ENCODE measurements at places on chromosomes 2 and 18.

DNA sequence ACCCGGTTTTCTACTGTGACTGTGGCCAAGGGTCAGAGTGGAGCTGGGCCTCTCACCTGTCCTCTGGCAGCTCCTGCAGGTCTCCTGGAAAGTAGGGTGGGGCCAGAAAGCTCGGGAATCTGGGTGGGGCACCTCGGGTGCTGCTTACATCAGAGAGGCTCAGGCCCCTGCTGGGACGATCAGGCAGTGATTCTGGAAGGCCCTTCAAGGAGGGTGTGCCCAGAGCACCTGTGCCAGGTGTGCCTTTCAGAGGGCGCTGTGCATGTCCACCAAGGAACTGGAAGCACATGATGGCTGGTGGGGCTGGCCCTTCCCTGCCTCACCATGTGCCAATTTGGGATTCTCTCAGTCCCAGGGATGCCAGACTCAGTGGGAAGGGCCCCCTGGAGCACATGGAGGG, 44.0 kb downstream of the ATP6V1C2 start:
- no peak for DNase-seq

- no peak for DNase-seq
These were observed 37.6 kb downstream of the TMEM178A start for GRCh38 chr2:39703181-39703872.

GRCh38 chr2:50408936-50409335, 623.0 kb downstream of the NRXN1 start:
- no peak for DNase-seq

- no peak for DNase-seq
These were observed 559.5 kb downstream of the PIK3C3 start for GRCh38 chr18:42514512-42514911.

DNA sequence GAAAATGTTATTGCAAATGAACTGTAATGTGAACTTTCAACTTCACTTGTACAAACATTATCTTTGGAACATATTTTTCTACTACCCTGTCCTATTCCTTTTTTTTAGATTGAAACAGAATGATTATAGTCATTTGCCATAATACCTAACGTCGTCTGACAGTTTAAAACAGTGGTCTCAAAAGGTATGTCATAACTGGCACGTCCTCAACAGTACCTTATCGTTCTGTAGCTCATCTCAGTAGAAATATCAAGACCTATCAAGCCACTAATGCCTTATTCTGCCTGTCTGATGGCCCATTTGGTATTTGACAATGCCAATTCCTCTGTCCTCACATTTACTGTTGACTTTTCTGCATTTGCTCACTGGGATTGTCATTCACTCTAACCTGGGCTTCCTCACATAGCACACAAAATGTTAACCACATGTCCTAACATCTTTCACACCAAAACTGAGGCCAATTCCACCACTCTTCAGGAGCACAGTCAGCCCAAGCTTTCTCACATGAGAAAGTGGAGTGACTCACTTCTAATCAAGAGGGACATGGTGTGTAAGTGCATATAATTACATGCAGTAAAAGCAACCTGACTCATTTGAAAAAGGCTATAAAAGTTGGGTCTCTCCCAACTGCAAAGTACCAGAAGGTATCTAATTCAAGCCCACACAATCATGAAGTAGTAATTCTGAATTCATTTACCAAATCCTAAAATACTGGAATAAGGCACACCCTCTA, 34.8 kb downstream of the DNER start:
- DNase-seq = no peak

DNA sequence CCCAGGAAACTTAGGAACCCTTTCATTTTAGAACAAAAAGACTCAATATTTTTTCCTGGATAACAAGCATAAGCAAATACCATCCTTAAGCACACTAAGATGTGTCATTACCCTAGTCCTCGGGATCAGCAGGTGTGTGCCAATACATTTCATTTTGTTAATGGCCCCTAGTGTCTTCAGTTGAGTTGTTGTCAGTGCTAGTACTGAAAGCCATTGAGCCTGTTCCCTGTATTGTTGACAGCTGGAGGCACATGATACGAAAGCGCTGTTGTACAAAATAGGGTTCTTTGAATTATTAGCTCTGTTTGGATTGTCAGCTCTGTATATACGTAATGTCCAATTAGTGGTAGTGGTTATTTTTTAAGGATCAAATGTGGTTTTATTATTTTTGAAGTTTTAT, 29.5 kb downstream of the VAPA start:
- DNase-seq = no peak

DNA sequence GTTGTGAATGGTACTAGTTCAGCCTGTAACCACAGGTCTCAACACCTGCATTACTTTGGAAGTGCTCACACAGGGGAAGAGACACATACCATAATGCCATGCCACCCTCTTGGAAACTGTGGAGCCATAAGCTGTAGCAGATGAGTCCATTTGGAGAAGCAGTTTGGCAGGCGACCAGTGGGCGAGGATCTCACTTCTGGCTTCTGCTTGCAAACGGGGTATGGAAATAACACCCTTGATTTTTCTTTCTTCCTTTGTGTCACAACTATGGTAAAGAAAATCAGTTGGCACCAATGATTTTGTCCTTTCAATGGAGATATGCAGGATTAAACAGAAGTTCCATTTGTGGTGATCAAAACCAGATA, 28.6 kb downstream of the APOB start:
- no peak for DNase-seq

GRCh38 chr2:15912203-15912602, 28.1 kb upstream of the MYCN start:
- DNase-seq = no peak

GRCh38 chr2:220347626-220348025, 720.2 kb downstream of the SLC4A3 start:
- no peak for DNase-seq

GRCh38 chr2:141162314-141162713, 968.5 kb downstream of the LRP1B start:
- DNase-seq = no peak

- no peak for DNase-seq
These were observed 33.6 kb downstream of the KIDINS220 start for GRCh38 chr2:8803658-8804379.

DNA sequence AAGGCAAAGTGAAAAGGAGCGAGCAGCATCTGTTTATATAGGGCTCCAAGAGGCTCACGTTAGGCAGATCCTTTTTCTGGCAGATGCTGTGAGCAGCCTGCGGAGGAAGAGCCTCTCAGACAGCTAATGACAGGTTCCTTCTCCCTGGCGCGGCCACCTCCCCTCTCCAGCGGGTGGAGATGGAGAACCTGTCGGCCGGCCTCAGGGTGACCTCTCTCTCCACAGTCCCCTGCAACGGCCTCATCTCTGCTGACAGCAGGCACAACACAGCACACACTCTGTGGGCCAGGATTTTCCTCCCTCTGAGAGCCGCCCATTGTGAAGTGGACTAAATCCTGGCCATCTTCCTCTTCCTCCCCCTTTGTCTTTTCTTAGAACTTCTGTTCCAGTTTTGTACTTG, 119.8 kb downstream of the PRKCE start:
- DNase-seq = no peak

DNA sequence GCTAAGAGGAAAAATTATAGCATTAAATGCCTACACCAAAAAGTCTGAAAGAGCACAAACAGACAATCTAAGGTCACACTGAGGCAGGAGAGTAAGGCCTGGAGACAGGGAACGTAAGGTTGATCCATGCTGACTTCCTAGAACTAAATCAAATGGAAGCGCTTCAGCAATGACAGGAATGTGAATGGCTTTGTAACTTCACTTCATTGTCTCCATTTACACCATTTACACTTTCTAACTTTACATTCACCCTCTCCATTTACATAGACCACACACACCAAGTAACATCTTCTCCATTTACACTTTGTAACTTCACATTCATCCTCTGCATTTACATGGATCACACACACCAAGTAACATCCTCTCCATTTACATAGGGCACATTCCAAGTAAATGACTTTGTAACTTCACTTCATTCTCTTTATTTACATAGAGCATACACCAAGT, 103.1 kb upstream of the SPATS2L start:
- DNase-seq = no peak

DNA sequence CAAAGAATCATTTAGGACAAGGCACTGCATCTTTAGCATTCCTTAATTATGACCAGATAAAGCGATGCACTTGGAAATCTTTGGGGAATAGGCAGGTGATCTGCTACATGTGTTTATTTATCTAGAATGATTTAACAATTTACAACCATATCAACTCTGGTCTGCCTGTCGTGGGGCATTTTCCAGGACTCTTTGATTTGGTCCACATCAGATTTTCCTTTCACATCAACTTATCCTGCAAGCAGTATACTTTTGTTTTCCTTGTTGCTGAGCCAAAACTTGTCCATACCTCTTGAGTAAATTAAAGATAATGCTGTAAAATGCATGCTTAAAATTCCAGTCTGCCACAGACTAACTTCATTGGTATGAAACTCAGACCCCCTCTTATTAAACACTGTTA, 312.4 kb upstream of the TCF4 start:
- no peak for DNase-seq

DNA sequence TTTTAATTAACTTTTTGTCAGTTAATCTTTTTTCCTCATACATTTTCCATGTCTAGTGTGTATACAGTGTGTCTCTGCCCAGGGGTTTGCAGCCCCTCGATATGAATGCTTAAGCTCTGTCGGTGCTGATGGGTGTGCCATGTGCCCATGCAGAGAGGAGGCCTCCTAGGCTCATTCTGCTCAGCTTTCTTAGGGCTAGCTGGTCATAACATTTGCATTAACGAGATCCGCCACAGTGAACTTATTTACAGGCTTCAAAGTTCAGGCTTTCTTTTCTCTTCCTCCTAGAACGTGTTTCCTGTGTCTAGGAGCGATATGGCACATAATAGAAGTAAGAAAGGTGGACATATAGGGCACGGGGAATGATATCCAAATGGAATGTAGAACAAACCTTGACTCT, 783.3 kb downstream of the PLCL1 start:
- no peak for DNase-seq

DNA sequence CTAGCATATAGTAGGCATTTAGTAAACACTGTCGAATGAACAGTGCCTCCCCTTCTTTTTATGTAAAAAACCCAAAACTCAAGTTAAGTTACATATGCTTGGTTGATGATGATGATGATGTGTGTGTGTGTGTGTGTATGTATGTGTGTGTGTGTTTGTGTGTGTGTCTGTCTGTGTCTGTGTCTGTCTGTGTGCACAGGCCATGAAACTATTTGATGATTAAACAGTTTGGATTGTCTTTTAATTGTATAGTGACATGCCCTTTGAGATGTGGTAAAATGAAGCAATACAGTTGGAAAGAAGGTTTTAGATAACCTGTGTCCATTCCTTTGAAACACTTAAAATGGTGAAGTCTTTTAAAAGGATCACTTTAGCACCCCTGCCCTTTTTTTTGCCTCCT, 105.6 kb downstream of the MAP4K4 start:
- no peak for DNase-seq

GRCh38 chr2:148552675-148553331, 91.7 kb upstream of the EPC2 start:
- no peak for DNase-seq

DNA sequence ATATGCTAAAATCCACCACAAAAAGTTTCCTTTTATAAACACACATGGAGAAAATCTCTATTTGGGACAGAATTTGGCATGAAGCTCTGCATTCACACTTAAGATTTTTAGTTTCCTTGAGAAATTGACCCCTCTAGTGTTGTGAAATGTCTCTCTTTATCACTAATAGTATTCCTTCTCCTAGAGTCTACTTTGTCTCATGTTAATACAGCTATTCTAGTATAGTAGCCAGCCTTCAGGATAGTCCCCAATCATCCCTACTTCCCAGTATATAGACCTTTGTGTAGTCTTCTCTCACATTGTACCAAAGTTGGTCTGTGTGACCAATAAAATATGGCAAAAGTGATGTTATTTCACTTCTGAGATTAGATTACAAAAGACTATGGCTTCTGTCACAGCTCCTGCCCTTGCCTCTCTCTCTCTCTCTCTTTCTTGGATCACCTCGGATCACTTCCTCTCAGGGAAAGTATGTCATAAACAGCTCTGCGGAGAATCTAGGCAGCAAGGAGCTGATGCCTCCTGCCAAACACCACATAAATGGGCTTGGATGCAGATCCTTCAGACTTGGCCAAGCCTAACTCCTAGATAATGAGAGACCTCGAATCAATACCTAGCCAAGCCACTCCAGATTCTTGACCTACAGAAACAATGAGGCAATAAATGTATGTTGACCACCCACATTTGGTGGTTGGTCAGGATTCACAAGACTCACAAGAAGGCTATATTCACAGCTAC, 59.7 kb upstream of the NABP1 start:
- DNase-seq = no peak

- DNase-seq = no peak
These were observed 29.7 kb downstream of the INO80D start for GRCh38 chr2:206056286-206056685.

DNA sequence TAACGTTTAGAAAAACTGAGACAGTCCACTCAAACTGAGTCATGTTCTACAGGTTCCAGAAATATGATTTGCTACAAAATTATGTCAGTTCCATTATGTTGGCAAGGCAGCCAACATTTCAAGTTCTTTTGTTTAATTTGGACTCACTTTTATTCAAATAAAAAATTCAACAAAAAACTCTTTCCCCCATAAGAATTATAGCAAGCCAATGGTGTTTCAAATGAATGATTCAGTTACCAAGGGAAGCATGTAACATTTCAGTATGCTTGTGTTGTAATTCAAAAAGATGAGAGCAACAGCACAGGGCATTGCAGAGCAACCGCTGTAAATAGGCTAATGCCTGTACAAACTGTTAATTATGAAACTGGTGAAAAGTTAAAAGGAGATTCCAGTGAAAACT, 140.8 kb downstream of the FIGN start:
- no peak for DNase-seq

- DNase-seq = no peak
These were observed 425.2 kb upstream of the MEX3C start for GRCh38 chr18:51622702-51623101.

GRCh38 chr18:323253-323622, 55.4 kb upstream of the THOC1 start:
- no peak for DNase-seq

DNA sequence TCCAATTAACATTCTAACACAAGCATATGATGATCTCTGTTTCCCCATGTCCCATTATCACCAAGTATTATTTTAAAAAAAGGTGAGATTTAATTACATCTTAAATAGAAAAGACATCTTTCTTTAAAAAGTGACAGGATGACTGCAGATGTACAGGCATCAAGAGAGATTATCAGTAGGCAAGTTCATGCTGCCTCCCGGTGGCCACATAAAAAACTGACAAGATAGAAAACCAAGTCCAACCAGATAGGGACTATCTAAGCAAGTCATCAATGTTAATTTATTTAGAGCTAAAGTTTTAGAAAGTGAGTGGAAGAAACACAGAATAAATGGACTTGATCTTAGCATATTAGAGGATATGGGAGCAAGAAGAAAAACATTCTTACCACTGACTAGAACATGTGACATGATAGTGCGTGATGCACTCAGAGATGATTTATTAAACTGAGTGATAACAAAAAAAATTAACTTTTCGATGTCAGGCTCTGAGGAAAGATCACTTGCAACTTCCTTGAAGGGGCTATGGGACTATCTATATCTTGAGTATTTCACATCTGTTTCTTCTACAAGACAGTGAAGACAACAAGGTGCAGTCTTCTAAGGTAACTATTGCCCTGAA, 5.4 kb upstream of the TDRD15 start:
- DNase-seq = peak; percentile 28

GRCh38 chr18:25510096-25510495, 158.1 kb upstream of the ZNF521 start:
- peak; percentile 49 for DNase-seq

- no peak for DNase-seq
These were observed 248.5 kb downstream of the TMEM182 start for GRCh38 chr2:103010306-103010705.

Data from foreskin melanocyte (primary cell).